ENCODE measurements at places on chromosomes 4 and X.

- DNase-seq = no peak
Measured at GRCh38 chrX:13654116-13654515, 1.2 kb downstream of the TCEANC start.

DNA sequence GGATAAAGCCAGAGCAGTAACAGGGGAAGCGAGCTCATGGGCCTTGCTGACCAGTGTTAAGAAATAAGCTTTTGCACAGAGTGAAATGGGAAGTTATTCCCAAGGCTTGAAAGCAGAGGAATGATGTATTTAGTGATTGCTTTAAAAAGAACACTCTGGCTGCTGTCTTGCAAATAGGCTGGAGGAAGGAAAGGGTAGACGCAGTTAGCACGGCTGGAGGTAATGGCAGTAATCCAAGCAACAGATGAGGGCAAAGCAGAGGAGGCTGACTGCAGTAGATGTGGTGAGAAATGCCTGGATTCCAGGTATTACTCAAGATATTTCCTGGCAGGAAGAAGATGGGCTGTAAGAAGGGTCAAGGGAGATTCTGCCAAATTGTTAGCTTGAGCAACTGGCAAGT, 1342.3 kb upstream of the AGA start:
- DNase-seq = no peak

- DNase-seq = no peak
Measured at GRCh38 chrX:150577174-150577573, 8.8 kb downstream of the MTM1 start.

- no peak for DNase-seq
Measured at GRCh38 chr4:103018391-103019307, 856 bp downstream of the SLC9B1 start.

GRCh38 chrX:41457613-41458192, 10.6 kb downstream of the NYX start:
- peak; percentile 0 for DNase-seq

GRCh38 chr4:135934026-135934425, 1598.3 kb downstream of the PCDH18 start:
- DNase-seq = no peak

- peak; percentile 10 for DNase-seq
Measured at GRCh38 chr4:40856840-40857362, 107.1 kb downstream of the NSUN7 start.

DNA sequence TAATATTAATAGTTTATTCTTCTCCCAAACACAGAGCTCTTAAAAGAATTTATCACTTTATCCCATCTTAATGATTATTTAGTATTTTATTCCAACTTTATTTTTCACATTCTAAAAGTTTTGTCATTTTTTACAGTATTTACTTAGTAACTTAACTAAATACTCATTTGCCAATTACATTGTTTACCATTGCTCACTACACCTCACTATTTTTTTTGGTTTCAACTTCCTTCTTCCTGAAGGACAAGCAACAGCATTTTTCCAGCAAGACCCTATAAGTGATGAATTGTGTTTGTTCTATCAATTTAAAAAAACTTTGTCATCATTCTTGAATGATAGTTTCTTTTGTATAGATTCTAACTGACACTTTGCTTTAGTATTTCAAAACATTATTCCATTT, 19.4 kb upstream of the SRD5A3 start:
- DNase-seq = no peak

- no peak for DNase-seq
Measured at GRCh38 chrX:75596178-75596577, 73.3 kb upstream of the ZDHHC15 start.

GRCh38 chr4:165343353-165344191, 16.1 kb downstream of the MSMO1 start:
- DNase-seq = peak; percentile 17

- DNase-seq = no peak
Measured at GRCh38 chr4:170581322-170581721, 491.6 kb upstream of the AADAT start.

GRCh38 chr4:79959652-79960051, 113.4 kb downstream of the ANTXR2 start:
- no peak for DNase-seq

DNA sequence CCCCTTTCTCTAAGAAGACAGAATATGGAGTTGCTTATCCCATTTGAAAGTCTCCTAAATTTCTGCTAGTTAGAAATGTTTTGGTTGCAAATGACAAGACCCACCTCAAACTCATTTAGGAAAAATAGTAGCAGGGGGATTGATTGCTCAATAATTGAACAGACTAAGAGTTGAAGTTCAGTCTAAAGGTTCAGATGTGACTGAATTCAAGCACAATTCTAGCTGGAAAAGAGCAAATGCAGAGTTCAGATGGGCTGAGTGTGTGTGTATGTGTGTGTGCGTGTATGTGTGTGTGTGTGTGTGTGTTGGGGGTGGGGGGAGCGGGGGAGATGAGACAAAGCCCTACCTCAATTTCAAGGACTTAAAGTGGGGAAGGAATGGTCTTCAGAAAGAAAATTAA, 35.7 kb upstream of the SH3D19 start:
- no peak for DNase-seq

- no peak for DNase-seq
Measured at GRCh38 chr4:133839326-133839725, 362.3 kb downstream of the PABPC4L start.

- DNase-seq = peak; percentile 71
Measured at GRCh38 chrX:71095555-71095980, at the start of gene FOXO4. TSS of gene FOXO4 (plus strand) at chrX:71095851. CDS start at chrX:71096529, 678 bp downstream.

DNA sequence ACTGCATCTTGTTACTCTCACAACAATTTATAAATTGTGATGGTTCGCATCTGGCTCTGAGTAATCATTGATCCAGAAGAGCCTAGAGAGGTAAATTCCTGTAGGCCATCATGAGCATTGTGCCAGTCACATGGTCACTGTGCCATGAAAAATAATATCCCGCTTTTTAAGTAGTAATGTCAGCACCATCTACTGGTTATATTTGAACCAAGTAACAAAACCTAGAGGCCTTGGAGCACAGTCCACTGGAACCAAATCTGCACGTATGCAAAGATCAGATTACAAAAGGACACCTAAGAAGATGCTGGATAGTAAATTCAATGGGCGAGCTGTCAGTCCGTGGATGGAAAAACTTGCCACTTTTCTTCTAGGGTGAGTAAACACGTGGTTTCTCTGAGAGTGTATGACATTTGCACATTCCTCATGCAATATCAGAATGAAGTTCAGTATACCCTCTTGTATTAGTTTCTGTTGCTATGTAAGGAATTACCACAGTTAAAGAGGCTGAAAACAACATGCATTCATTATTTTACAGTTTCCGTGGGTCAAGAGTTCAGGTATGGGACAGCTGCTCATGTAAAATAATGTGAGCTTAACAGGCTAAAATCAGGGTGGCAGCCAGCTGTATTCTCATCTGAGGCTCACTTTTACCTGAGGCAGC, 26.8 kb downstream of the FAM114A1 start:
- DNase-seq = no peak

GRCh38 chrX:5957506-5957905, 271.2 kb downstream of the NLGN4X start:
- DNase-seq = no peak

DNA sequence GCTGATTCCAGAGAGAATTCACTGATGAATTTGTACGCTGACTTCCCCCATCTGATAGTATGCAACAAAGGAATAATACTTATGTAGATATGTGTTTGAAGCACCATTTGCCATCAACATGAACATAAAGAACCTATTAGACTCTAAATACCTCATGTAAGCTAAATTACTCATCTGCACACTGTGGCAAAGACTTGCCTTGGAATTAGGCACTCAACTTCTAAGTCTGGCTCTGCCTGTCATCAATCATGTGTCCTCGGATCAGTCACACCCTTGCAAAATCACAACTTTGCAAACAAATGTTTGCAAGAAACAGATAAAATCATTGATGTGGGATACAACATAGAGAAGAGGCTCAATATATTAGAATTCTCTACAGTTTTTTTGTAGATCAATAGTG, 169.9 kb upstream of the LDB2 start:
- DNase-seq = no peak
